T-cell (primary cell): ENCODE measurements at places on chromosomes 7 and 10. TPM values are rescaled to one million over a fixed set of nuclear protein-coding genes. Genes with fewer than 3 reads are reported as not detected.

Gene EBLN1
- total RNA-seq: not detected

Gene TAS2R3
- 4.2 TPM for total RNA-seq

Gene FAM25C
- total RNA-seq: not detected

Gene TBXAS1
- 6.5 TPM for total RNA-seq

Gene TFR2
- total RNA-seq: 3.8 TPM

Gene DHX32
- total RNA-seq: 13.4 TPM

Gene ASZ1
- total RNA-seq: not detected

Gene CCZ1
- total RNA-seq: 68.7 TPM

Gene LIPN
- not detected for total RNA-seq

Gene FBXO24
- 0.70 TPM for total RNA-seq

Gene XRCC2
- total RNA-seq: 0.79 TPM

Gene ARHGEF35
- total RNA-seq: 0.98 TPM

Gene IFIT1B
- total RNA-seq: not detected

Gene GLI3
- total RNA-seq: 0.10 TPM

Gene NPY4R2
- not detected for total RNA-seq

Gene HKDC1
- 5.2 TPM for total RNA-seq

Gene C10orf53
- total RNA-seq: not detected
